Bronchus fibroblast of lung (primary cell): ENCODE measurements at places on chromosomes 3 and 15. TPM values are rescaled to one million over a fixed set of nuclear protein-coding genes. Genes with fewer than 3 reads are reported as not detected.

The PTPRG gene
- total RNA-seq, result 27.9 and 31.9 TPM in 2 replicates

The CLDN16 gene
- total RNA-seq, result not detected in 2 replicates

The GPR149 gene
- total RNA-seq, result not detected in 2 replicates

The CSTA gene
- total RNA-seq, result 1.0 TPM in 1 of 2 replicates, not detected in the other

The AMIGO3 gene
- 0.50 and 1.2 TPM in 2 replicates for total RNA-seq

The TRAT1 gene
- total RNA-seq, result not detected in 2 replicates

The ZNF621 gene
- total RNA-seq, result 6.8 and 12.8 TPM in 2 replicates

The GRAMD2A gene
- 0.74 and 1.5 TPM in 2 replicates for total RNA-seq

The ANKUB1 gene
- total RNA-seq, result not detected in 2 replicates

The TM6SF1 gene
- 3.0 and 4.2 TPM in 2 replicates for total RNA-seq

The FGD5 gene
- under 0.01 and 0.30 TPM in 2 replicates for total RNA-seq

The DLG1 gene
- total RNA-seq, result 28.4 and 29.9 TPM in 2 replicates

The TM2D3 gene
- 16.8 and 35.6 TPM in 2 replicates for total RNA-seq

The LDHAL6B gene
- total RNA-seq, result not detected in 2 replicates

The ACVR2B gene
- total RNA-seq, result 1.0 and 1.5 TPM in 2 replicates

The WDR49 gene
- not detected in 2 replicates for total RNA-seq

The CAV3 gene
- total RNA-seq, result not detected in 2 replicates

The RASL12 gene
- total RNA-seq, result 8.5 and 10.4 TPM in 2 replicates

The BHLHE40 gene
- 11.9 and 13.6 TPM in 2 replicates for total RNA-seq

The CFAP92 gene
- total RNA-seq, result not detected in 2 replicates

The SLC15A2 gene
- 0.15 and 0.17 TPM in 2 replicates for total RNA-seq
